Endothelial cell (in vitro differentiated cells): ENCODE measurements at places on chromosomes 12 and 14.

- DNase-seq = no peak
These were observed 1761.3 kb upstream of the SEL1L start for GRCh38 chr14:83294941-83295340.

GRCh38 chr14:69066396-69067171 is 86.3 kb downstream of the DCAF5 start:
- no peak for DNase-seq

DNA sequence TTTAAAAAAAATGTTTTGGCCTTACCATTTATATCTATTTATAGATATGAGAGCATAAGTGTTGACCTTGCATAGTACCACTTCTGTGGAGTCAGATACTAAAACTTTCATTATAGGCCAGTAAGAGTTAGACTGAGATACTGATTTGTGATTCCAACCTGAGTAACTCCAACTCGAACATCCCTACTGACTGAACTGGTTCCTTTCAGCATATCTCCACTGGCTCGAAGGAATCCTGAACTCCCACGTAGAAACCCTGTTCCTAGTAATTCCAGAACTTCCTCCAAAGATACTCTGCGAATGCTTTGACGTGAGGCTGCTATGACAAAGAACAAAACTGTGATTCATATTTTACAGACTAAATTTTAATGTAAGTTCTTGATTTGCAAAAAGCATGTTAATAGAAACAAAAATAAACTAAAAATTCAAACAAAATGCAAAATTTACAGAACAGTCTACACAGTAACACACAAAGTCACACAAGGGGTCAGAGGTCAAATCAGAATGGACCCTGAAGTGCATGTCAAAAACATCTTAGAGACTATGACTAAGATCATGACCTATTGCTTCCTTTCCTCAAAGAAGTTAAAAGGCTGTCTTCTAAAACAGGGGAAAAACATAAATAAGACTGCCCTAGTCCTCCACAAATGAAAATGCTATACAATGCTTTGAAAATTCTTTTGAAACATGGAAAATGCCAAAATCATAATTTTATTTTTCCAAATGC is 31.5 kb downstream of the HEATR5A start:
- no peak for DNase-seq

DNA sequence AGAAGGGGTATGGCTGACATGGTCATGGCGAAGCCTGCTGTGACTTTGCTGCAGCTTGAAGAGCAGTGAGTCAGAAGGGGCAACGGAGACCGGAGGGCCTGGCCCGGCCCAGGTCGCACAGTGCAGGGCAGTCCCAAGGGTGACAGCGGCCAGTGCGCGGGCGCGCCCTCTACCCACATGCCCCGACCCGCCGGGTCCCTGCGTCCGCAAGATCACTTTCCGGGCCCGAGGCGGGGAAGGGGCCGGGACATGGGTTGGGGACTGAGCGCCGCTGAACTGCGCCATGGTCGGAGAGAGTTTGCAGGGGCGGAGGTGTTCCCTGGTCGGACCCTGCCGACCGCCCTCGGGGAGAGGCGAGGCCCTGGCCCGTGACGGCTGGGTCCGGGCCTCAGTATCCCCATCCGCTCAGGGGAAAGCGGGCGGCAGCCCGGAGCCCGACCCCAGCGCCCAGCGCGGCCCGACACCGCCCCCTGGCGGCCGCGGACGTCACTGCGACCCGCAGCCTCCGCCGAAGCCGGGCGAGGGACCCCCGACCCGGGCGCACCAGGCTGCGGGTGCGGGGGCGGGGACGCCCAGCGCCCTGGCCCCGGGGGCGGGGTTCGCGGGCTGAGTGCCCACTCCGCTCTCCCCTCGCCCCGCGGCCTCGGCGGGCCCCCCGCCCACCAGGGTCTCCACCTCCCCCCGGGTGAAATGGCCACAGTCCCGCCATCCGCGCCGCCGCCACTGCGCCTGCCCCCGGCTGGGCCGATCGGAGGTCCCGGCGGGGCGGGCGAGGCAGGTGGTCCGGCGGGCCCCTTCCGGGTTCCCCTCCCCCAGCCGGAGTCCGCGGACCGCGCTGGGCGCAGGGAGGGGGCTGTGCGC is 7.2 kb upstream of the ANKRD9 start:
- DNase-seq = peak; percentile 84

GRCh38 chr14:20515846-20516245 is 10.5 kb downstream of the RNASE10 start:
- DNase-seq = no peak

DNA sequence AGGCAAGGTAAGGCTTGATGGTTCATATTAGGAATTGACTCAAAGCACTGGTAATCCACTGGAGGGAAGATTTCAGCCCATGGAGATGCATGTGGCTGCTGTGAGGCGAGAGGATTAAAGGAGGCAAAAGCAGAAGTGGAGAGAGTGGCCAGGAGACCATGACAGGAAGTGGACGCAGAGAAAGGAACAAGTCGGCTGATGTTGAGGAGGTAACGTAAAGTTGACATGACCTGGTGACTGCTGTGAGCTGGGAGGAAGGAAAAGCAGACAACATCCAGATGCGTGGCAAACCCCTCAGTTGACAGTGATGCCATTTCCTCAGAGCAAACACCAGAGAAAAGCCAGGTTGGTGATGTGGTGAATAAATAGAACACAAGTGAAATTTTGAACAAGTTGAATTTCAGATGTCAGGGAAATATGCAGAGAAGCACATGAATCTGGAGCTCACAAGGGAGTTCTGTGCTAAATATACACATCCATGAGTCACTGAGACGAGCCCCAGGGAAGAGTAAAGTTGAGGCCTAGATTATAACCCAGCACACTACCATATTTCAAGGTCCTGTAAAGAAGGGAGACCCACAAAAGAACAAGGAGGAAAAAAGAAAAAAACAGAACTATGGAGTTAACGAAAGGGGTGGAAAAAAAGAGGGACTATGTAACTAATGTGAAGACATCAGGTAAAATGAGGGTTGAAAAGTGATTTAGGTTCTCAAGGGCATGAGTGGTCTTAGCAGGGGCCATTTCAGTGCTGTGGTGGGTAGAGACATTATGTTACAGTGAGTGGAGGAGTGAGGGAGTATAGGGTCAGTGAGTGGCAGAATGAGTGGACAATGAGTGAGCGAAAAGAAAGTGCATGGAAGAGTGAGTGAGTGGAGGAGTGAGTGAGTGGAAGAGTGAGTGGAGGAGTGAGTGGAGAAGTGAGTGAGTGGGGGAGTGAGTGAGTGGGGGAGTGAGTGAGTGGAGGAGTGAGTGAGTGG is 61.6 kb upstream of the GZMB start:
- no peak for DNase-seq

GRCh38 chr12:67656251-67656650 is 7.7 kb downstream of the DYRK2 start:
- DNase-seq = no peak

DNA sequence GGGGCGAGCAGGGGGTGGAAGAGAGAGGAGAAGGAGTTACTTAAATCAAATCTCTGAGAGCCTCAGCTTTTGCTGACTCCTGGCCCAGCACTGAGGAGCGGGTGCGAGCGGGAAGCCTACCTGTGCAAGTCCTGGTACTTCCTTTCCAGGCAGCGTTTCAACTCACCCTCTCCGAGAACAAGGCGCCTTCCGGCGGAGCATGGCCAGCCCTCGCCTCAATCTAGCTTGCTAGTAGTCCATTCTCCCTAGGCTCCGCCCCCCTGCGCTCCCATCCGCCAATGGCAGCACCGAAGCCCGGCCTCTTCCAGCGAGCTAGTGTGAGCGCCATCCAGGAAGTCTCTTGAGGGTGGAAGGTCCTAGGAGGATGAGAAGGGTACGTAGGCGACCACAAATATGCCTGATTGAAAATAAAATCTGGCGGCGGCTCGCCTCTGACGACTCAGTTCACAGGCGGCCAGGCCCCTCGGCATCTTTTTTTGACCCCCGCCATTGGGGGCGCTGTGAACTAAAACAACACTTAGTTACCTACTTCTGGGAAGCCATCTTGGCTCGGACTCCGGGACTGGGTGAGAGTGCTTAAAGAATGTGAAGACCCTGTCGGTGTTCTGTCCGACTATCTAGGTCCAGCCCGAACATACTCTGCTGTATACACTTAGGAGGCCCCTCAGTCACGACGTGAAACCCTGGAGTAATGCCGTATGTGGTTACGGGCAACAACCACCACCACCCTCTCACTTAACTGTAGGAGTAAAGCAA is at the start of gene CHD8:
Gene CHD8 (minus strand): TSS at position 212 of the 756 bp plus-strand sequence. CDS start 24,480 bp downstream, outside the sequence.
- DNase-seq = peak; percentile 99

DNA sequence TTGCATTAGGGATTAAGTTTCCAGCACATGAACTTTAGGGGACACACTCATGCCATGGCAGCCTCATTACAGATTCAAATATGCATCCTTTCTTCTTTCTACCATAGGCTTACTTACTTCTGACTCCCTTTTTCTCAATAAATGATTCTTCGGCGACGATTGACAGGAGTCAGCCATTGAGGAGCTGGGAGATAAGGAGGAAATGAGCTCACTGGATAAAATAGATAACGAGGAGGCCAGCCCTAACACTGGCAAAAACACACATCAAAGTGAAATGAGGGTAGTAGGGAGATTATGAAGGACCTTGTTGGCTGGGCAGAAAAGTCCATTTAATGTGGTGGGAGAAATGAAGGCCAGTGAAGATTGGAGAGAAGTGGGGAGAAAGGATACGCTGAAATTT is 172.2 kb downstream of the SLC41A2 start:
- no peak for DNase-seq

DNA sequence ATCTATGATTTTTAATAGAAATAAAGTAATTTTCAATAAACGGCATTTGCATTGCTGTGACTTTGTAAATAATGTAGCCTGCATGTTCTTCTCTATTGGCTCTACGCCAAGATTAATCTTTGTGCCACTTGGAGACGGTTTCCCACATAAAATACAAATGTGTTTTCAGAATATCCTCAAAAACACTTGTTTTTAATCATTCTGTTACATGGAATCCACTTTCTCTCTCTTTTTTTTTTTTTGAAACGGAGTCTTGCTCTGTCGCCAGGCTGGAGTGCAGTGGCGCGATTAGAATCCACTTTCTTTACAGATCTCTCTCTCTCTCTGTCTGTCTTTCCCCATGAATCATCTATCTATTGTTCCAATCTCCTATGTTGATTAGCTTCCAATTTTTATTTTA is 22.8 kb upstream of the SSPN start:
- DNase-seq = no peak

GRCh38 chr14:36315159-36315853 is 5.1 kb downstream of the MBIP start:
- DNase-seq = no peak

- peak; percentile 74 for DNase-seq
These were observed 48.5 kb upstream of the CSRP2 start for GRCh38 chr12:76927170-76927784.

DNA sequence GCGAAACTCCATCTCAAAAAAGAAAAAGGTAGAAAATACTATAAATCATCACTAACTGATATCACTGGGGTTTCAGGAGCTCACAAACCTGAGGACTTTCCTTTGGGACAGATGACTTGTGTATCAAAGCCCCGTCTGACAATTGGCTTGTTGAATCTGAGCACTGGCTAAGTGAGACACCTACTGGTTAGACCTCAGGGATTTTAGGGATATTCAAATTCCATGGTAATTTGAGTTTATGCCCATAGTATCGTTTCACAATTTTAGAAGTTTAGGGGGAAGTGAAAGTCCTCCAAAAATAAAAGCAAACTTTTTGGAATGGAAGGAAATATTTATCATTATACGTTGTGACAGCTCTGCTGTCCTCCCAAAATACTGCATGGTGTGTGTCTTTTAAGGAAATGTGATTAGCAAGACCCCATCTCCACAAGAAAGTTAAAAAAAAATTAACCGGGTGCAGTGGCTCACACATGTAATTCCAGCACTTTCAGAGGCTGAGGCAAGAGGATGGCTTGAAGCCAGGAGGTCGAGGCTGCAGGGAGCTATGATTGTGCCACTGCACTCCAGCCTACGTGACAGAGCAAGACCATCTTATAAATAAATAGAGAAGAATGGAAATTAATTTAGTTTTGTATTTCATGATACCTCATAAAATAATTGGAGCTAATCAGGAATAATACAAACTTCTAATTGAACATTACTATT is 49.2 kb downstream of the FBXL14 start:
- no peak for DNase-seq

DNA sequence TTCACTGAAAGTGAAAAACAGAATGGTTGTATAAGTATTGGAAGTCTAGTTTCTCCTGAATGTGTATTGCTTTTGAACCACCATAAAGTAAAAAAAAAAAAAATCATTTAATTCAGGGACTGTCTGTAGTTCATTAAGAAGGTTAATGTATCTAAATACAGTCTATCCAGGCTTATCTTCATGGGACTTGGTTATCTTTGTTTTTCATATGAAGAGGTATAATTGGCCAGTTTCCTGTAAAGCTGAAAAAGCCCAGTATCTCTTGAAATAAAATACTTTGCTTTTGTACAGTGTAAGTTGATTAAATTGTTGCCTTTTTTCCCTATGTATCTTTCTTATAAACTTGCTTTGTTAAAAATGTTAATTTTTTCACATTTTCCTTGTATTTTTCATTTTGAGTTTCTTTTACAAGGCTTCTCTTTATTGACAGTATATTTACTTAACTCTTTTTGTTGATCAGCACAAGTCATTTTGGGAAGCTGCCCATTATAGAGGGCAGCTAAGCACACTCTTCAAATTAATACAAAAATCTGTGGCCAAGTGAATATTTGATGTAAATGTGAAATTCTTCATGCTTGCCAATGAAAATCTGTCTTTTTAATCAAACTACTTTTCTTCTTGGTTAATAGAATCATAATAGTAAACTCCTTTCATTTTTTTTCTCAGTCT is 156.0 kb downstream of the TMTC3 start:
- no peak for DNase-seq

DNA sequence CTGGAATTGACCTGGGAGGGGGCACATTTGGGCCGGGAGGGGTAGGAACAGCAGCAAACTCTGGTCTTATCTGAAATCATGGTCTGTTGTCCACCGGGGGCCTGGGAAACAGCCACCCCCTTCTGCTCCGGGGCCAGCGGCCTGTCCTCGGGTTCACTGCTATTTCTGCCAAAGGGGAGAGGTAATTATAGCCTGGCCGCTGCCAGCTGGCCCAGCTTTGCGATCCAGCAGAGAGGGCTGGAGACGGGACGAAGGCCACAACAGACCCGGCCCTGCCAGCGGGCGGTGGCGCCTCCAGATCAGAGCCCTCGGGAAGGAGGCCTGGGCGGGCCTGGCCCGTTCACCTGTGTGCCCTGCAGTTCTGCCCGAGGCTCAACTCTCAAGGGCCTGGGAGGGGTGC is at the start of gene C14orf180:
Gene C14orf180 (plus strand): TSS at position 258 of the 400 bp plus-strand sequence. CDS start 6,667 bp downstream, outside the sequence.
- DNase-seq = no peak

DNA sequence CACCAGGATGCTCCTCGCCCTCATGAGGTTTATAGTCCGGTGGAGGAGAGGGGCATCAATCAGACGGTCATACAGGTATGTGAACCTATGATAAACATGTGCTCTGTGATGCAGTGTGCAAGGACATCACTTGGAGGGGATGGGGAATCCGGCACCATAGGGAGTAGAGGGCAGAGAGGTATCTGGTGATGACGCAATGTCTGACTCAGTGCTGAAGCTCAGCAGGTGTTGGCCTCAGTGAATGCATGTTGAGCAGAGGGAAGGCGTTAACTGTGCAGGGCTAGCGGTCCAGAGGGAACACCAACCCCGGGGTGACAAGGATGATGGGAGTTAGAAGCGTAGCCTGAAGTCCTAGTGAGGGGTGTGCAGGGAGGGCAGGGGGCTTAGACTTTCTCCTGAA is 200.9 kb downstream of the TMEM132C start:
- no peak for DNase-seq
